ENCODE measurements at places on chromosomes 5 and 9. TPM values are rescaled to one million over a fixed set of nuclear protein-coding genes. Genes with fewer than 3 reads are reported as not detected.

Gene PANK3
- total RNA-seq = 27.2 TPM

Gene GPR150
- not detected for total RNA-seq

Gene TRIM7
- total RNA-seq = 16.1 TPM

Gene GPX8
- 116 TPM for total RNA-seq

Gene C5orf34
- 14.5 TPM for total RNA-seq

Gene TAF11L2
- total RNA-seq = not detected

Gene PNPLA7
- total RNA-seq = not detected

Gene PAEP
- total RNA-seq = not detected

Gene GNAQ
- total RNA-seq = 16.2 TPM

Gene ENTREP1
- total RNA-seq = not detected

Gene ALDH1A1
- total RNA-seq = not detected

Gene IL5
- total RNA-seq = not detected

Gene FBP2
- not detected for total RNA-seq

Gene TERT
- not detected for total RNA-seq

DNA sequence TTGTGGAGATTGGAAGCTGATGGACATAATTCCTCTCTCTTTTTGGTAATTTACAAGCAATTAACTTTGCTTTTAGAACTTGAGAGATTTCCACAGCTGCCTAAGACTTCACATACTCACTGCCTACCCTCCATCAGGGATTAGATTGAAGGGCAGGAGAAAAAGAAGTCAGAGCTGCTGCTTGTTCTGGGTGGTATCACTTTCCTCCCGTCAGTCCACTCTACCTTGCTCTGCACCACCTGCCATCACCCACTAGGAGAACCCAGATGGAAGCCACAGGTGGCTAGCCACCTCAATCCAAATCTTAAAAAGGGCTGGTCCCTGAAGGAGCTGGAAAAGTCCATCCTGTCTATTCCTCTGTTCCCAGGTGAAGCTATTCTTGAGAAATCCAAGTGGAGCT is 10.5 kb downstream of the IRF1 start:
- DNase-seq = no peak

GRCh38 chr9:76558465-76558864 is 99.5 kb downstream of the GCNT1 start:
- DNase-seq = no peak

DNA sequence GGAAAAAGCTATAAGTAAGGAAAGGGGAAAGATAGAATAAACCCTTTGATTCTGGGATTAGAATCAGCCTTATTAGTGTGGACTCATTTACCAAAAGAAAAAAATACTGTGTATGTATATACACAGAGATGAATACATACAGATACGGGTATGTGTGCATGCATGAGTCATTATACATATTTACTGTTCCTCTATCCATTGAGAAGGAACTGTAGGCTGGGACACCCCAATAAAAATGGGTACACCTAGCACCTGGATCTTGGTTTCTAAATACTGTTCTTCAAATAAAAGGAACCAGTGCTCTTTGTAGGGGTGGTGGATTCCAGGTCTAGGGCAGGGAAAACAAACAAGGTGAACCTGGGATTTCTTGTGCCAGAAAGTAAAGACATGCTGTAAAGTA is 48.3 kb downstream of the WHRN start:
- no peak for DNase-seq

DNA sequence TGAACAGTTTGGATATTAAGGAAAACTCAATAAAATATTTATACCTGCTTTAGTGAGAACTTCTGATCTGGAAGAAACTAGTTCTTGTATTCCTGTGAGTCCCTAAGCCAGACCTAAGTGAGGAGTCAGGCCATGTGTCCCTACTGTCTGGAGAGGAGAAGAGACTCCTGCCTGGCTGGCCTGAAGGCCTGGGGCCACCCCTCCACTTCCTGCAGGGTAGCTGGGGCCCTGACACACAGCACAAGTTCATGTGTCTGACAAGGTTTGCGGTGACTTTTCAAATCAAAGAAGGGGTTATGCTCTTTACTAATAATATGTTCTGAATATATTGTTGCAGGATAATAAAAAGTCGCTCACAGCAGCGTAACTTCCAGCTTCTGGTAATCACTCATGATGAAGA is 16.1 kb upstream of the IL13 start:
- no peak for DNase-seq

- DNase-seq = no peak
Observed at GRCh38 chr5:6660688-6661087, 27.4 kb downstream of the SRD5A1 start.

DNA sequence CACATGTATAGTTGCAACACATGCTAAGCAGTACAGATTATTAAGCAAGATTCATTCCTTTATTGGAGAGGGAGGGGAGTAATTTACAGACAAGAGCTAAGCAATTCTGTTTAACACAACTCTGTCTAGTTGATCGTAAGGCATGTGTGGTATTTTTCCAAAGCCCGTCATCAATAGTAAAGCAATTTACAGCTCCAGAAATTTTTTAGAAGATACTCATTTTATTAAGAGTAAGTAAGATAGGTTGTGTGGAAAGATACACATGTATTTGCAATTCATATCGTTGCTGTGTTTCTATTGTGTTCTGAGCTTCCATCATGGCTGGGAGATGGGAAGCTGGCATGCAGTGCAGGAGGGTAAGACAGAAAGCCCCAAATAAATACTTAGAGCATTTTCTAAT is 289.2 kb upstream of the TMEM161B start:
- DNase-seq = no peak

GRCh38 chr5:168357876-168358275 is 66.4 kb downstream of the WWC1 start:
- no peak for DNase-seq

DNA sequence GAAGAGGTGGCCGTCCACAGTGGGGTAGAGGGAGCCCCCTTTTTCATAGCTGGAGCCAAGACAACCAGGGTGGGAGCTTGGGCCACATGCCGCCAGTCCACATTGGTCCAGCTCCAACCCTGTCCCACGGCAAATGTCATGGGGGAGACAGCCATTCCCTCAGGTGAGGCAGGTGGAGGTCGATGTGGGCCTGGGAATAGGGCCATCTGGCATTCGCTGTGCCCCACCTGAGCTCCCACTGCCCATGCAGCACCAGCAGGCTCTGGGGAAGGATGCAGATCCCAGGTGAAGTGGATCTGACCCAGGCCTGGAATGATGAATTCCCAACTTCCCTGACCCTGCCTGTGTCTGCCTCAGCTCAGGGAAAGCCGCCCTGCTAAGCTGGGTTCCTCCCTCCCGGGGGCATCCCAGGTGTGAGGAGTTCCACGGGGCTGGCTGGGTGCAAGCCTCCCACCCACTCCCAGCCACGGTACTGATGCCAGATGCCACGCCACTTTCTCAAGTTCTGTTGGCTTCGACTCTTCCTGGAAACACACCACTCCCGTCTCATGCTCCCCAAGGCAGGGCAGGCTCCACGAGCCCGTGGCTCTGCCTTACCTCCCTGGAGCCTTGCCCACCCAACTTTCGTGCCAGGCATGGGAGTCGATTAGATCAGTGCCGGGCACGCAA is 25.2 kb upstream of the FCN2 start:
- DNase-seq = no peak

DNA sequence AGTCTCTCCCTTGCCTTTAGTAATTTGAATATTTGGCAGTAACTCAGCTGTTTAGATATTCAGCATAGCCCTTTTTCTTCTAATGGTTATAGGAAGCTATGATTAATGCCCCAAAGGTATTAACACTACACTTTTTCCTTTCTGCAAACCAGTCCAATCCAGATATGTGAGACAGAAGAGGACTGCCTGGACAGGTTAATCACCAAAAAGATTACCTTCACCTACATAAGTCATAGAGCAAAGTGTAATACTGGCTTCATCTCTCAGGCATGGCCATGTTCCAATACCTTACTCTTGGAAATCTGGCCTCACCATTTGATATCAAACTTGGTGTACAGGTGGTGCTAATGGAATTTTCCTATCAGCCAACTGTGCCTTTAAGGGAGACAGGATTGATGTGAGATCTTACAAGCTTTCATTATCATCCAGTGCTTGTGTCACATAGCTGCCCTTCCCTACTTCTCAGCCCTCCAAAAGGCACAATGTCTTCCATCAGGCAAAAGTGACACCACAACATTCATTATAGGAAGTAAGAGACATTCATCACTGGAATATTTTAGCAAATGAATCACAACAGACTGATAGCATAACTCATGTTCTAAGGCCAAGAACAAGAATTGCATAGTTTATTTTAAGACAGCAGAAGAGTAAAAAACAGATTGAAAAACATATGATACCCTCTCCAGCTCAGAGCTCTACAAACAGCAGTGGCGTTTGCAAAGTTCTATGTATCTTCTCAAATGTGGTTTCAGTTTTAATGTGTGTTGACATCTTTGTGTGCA is 91.2 kb upstream of the PAM start:
- DNase-seq = peak; percentile 9

- no peak for DNase-seq
Observed at GRCh38 chr5:17893026-17893635, 258.9 kb downstream of the TAF11L14 start.

GRCh38 chr9:36900856-36901220 is 133.2 kb downstream of the PAX5 start:
- no peak for DNase-seq

GRCh38 chr9:6645355-6646292 is at the start of gene GLDC:
Gene GLDC (minus strand): TSS chr9:6645729. CDS start chr9:6645499, 230 bp downstream.
- DNase-seq = peak; percentile 45

GRCh38 chr9:100208673-100209072 is 109.6 kb downstream of the INVS start:
- no peak for DNase-seq

- peak; percentile 72 for DNase-seq
Observed at GRCh38 chr5:36658038-36658756, 51.8 kb downstream of the SLC1A3 start.

- DNase-seq = no peak
Observed at GRCh38 chr9:123860603-123861002, 69.3 kb downstream of the DENND1A start.

DNA sequence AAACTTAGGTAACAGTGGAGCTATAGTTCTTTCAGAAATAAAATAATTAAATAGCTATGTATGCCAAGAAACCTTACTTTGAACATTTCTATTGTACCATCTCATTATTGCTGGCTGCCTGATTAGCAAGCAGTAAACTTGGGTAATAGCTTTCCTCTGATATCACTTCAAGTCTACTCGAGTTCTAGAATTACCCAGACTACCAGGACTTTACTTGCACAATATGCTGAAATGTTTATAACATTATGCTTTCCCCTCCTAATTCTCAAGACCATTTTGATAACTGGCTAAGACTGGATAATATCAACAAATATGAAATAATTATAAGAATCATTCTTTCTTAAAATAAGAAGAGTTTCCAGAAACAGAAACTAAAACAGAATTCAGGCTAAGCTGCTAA is 512.6 kb downstream of the RAB3C start:
- DNase-seq = no peak

- DNase-seq = peak; percentile 76
Observed at GRCh38 chr5:95718203-95718602, 12.9 kb upstream of the RHOBTB3 start.

DNA sequence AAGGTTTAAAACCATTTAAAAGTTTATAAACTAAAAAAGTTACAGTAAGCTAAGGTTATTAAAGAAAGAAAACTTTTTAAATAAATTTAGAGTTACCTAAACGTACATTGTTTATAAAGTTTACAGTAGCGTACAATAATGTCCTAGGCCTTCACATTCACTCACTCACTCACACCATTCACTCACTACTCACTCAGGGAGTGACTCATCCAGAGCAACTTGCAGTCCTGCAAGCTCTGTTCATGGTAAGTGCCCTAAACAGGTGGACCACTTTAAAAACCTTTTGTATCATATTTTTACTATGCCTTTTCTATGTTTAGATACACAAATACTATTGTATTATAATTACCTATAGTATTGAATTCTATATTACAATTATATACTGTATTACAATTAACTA is 190.8 kb upstream of the RASA1 start:
- peak; percentile 33 for DNase-seq

DNA sequence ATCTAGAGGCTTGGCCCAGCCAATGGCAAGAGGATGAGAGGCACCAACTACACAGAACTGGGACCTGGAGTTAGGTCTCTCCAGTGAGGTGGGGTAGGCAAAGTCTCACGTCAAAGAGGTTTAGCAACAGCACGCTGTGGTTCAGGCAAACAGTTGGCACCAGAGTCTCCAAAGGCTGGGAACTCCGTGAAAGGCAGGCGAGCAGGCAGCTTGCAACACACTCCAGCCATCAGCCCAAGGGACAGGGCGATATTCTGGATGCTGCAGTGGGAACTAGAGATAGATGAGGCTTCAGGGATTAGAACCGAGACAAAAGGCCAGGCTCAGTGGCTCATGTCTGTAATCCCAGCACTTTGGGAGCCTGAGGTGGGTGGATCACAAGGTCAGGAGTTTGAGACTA is 129.1 kb downstream of the PDZD2 start:
- no peak for DNase-seq

GRCh38 chr5:168712280-168712924 is 133.2 kb upstream of the PANK3 start:
- peak; percentile 93 for DNase-seq

- DNase-seq = no peak
Observed at GRCh38 chr9:13001989-13002580, 227.3 kb downstream of the LURAP1L start.

DNA sequence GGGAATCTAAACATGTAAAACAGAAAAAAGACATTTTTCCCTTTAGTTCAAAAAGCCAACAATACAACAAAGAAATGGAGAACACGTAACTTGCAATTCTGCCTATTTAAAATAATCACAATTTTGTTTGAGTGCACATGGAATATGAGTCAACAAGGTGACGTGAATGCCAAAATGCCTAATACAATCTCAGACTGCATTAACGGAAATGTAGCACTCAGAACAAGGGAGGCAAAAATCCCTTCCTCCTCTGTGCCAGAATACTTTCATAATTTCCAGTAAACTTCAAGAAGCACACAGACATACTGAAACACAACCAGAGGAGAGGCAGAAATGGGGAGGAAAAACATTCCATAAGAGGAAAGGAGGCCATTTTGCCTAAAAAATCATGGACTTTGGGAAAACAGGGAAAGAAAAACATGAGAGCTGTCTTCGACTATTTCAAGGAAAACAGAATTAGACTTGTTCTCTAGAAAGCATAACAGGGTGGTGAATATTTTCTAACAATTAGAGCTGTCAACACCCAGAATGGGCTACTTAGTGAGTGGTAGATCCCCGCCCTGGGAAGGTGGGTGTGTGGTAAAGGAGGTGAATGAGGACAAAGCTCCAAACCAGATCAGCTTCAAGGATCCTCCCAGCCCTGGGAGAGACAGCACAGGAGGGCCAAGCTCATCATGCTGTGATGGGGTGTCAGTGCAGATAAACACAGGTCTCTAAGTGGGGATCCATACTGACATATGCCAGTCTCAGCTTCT is 48.2 kb downstream of the ABCA1 start:
- DNase-seq = peak; percentile 44

GRCh38 chr5:130111746-130112145 is 207.5 kb downstream of the CHSY3 start:
- DNase-seq = no peak

- no peak for DNase-seq
Observed at GRCh38 chr9:93049491-93049890, 9.0 kb upstream of the SUSD3 start.

GRCh38 chr9:73081979-73082657 is 69.5 kb upstream of the ANXA1 start:
- peak; percentile 39 for DNase-seq

GRCh38 chr9:72297516-72297915 is 67.5 kb downstream of the ZFAND5 start:
- DNase-seq = no peak
